ENCODE measurements at places on chromosomes 2 and 18.

DNA sequence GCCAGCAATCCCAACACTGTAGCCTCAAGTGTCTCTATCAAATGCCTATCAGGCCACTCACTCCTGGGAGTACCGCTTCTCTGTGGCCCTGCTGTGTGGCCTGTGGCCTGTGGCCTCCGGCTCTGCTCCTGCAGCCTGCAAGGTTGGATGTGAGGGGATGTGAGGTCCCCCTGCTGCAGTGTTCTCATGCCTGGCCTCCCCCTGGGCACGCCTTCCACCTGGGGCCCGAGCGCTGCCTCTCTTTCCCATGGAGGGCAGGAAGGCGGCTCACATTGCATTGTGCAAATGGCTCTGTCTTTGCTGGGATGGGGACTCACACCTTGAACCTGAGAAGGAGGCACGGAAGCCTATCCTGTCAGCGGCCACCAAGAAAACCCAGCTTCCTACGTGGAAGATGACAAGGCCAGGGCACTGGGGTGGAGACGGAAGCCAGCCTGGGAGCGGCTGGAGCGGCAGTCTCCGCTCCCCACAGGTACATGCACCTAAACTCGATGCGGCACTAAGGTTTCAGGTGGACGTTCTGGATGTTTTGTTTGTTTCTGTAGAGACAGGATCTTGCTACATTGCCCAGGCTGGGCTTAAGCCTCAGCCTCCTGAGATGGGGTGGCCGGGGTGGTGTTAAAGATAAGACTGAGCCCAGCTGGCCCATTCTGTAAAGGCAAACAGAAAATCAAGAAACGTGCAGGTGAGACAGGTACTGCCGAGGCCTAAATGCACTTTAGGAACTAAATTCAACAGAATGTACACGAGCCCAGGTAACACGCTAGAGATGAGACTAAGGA, 140.1 kb downstream of the HDAC4 start:
- no peak for DNase-seq

GRCh38 chr2:54899576-54900200, 150.6 kb downstream of the RTN4 start:
- no peak for DNase-seq

- DNase-seq = no peak
Measured at GRCh38 chr18:21112543-21113105, 1.0 kb upstream of the ROCK1 start.

GRCh38 chr2:64259312-64259711, 115.1 kb upstream of the PELI1 start:
- no peak for DNase-seq

GRCh38 chr18:21834299-21834660, 93.7 kb downstream of the MIB1 start:
- no peak for DNase-seq

Measured in esophagus squamous epithelium (tissue), 5 donors.